ENCODE measurements at places on chromosomes 3 and 15.

GRCh38 chr3:23052620-23053019 is 150.5 kb upstream of the UBE2E2 start:
- DNase-seq: peak; percentile 5

DNA sequence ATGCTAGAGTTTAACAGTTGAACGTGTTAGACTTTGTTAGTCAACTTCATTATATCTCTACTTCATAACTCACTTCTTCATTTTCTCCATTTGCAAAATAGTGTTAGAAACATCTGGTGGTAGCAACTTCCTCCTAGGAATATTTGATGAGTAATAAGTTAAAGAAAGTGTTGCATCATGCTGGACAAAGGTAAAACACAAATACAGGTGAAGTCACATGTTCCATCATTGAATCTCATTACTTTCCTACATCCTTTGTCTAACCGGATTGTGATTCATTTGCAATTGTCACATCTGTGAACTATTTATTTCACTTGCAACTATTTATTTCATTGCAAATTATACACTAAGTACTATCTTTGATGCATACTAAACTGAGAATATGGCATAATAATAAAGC is 186.5 kb downstream of the TUSC7 start:
- no peak for DNase-seq

- DNase-seq: no peak
Observed at GRCh38 chr3:189014526-189014925, 157.2 kb upstream of the TPRG1 start.

- DNase-seq: no peak
Observed at GRCh38 chr3:25895031-25895430, 105.1 kb downstream of the OXSM start.

DNA sequence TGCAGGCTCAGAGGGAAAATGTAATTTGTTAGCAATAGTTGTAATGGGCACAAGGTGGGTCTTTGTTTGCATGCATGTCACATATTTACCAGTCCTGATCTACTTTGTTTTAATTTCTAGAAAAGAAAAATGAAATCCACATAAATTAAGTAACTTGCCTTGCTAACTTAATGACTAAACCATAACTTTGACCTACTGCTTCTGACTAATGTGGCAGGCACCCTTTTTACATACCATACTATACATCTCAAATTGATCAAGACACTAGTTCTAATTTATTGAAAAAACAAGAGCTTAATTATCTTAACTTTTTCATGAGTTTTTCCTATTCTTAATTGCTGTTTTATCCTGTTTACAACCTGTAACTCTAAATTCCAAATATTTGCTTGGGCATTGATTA is 93.2 kb downstream of the ATP11B start:
- no peak for DNase-seq

DNA sequence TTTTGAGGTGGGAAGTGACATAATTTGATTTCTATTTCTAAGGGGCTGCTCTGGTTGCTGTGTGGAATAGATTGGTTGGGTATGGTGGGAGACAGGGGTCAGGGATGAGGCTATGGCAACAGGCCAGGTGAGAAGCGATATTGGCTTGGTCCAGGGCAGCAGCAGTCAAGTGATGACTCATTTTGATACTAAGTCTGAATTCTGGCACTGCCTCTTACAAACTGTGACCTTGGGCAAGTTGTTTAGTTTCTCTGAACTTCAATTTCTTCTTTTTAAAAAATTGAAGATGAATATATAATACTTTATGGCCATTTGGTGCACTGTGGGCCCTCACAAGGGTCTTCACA is 40.4 kb upstream of the CLSTN2 start:
- DNase-seq: no peak

GRCh38 chr3:150721285-150722130 is 17.8 kb upstream of the ERICH6 start:
- DNase-seq: peak; percentile 88

GRCh38 chr3:28544236-28544635 is 195.6 kb upstream of the AZI2 start:
- no peak for DNase-seq

GRCh38 chr3:119810018-119810435 is 28.1 kb downstream of the NR1I2 start:
- DNase-seq: peak; percentile 72

GRCh38 chr3:45564172-45564571 is 30.4 kb upstream of the LIMD1 start:
- DNase-seq: no peak

GRCh38 chr3:52537726-52538421 is 1.5 kb downstream of the UQCC5 start:
- DNase-seq: no peak

- no peak for DNase-seq
Observed at GRCh38 chr15:72724028-72724427, 38.0 kb downstream of the BBS4 start.

DNA sequence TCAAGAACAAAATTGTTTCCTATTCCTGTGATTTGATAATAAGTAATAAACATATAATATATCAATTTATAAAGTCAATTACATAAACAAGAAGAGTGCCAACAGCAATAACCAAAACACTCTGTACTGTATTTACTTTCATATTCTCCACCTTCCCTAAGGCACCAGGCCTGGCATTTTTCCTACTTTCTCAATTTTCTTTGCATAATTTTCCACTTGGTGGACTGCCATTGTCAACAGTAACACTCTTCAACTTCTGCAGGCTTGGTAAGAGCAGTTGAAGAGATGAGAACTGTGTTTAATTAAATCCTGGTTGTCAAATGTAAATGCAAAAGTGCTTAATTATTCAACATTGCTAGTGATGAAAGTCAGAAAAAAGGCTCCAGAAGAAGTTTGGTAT is 229.8 kb upstream of the PLSCR5 start:
- no peak for DNase-seq

- no peak for DNase-seq
Observed at GRCh38 chr3:188197388-188197847, 43.5 kb downstream of the LPP start.

GRCh38 chr3:50520849-50521248 is 17.4 kb upstream of the CACNA2D2 start:
- DNase-seq: no peak

GRCh38 chr3:128824132-128824850 is 55.1 kb upstream of the ACAD9 start:
- DNase-seq: peak; percentile 1

DNA sequence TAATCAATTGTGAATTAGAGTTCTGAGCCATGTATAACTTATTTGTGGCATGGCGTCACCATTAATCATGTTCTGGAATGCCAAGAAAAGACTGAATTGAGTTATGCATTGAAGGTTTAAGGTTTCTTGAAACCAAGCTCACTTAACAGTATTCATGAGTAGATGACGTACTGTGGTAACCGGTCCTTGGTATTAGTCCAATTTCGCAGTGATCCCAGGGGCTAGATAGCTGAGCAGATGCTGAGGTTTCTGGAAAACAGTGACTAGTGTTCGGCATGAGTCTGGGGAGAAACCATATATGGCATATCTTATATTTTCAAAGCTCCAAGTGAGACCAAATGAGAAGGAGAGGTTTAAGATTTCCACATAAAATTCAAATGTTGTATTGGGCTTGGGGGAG is 218.3 kb upstream of the LYSMD4 start:
- DNase-seq: no peak

DNA sequence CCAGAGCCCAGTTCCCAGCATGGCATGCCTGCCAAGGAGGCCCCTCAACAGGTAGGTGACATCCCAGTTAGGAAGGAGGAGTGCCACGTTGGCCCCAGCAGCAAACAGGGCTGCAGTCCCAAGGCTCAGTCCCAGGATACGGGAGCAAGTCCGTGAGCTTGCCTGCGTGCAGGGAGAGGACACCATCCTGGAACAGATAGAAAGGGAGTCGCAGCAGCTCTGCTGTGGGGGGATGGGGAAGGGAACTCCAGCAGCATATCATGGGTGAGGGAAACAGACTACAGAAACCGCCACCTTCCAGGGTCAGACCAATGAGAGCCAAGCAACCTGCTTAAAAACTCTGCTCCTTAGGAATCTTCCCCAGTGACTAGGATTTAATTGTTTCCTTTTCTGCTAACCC is 9.4 kb upstream of the DYNLT2B start:
- no peak for DNase-seq

- no peak for DNase-seq
Observed at GRCh38 chr15:100783291-100783690, 96.3 kb upstream of the ALDH1A3 start.

DNA sequence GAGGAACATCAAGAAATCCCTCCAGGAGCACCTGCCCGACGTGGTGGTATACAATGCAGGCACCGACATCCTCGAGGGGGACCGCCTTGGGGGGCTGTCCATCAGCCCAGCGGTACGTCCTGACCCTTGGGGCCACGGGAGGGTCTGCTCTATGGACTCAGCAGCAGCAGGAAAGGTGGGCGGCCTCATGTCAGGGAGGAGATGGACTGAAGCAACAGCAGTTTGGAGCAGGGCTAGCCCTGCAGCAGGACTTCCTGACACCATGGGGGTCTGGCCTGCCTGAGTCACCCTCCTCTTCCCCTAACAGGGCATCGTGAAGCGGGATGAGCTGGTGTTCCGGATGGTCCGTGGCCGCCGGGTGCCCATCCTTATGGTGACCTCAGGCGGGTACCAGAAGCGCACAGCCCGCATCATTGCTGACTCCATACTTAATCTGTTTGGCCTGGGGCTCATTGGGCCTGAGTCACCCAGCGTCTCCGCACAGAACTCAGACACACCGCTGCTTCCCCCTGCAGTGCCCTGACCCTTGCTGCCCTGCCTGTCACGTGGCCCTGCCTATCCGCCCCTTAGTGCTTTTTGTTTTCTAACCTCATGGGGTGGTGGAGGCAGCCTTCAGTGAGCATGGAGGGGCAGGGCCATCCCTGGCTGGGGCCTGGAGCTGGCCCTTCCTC is 24.2 kb downstream of the HDAC11 start:
- DNase-seq: no peak

DNA sequence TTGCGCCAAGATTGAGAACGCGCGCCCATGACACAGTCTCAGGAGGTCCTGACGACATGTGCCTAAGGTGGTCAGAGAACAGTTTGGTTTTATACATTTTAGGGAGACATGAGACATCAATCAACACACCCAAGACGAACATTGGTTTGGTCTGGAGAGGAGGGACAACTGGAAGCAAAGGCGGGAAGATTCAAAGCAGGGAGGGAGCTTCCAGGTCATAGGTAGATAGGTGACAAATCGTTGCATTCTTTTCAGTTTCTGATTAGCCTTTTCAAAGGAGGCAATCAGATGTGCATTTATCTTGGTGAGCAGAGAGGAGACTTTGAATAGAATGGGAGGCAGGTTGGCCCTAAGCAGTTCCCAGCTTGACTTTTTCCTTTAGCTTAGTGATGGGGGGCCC is 828.4 kb upstream of the DPPA4 start:
- DNase-seq: no peak

DNA sequence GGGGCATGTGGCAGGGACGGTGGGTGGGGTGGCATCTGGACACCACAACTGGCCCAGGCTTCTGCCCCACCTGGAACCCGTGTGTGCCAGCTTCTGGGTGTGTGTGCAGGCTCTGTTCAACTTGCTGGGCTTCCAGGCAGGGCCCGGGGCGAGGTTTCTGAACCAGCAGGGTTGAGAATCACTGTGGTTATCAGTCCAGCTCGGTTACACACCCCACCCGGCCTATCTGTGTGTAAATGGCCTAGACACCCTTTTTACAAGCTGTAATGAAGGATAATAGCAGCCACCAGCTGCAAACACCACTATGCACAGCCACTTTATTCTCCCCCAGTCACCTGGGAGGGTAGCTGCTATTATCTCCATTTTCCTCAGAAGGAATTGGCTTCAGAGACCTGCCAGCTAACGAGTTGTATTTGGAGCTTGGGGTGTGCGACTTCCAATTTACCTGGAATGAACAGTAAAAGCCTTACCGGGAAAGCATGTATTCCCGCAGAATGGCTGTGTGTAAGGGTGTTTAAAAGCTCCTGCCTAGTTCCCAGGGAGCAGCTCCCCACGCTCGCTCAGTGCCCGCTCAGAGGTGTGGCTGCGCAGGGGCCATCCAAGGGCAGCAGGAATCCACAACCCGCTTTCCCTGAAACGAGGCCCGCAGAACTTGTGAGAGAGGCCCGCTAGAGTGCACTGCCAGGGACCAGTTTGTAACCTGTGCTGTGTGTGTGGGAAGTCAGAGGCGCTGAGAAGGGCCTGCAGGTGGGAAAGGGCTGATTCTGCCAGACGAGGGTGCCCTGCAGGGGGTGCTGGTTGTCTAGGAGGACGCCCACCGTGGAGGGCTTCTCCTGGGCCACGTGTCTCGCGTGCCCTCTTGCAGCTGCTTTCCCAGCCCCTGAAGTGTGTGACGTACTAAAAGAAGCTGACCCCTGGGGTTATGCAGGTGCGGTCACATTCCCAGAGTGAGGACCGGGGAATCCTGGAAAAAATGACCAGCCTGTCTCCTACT is 83.5 kb downstream of the C3orf70 start:
- peak; percentile 90 for DNase-seq
